Posterior cingulate gyrus (tissue), 11 donors: ENCODE measurements at places on chromosomes 6 and 20.

- DNase-seq: no peak
These were observed 24.1 kb upstream of the SRF start for GRCh38 chr6:43146709-43147688.

DNA sequence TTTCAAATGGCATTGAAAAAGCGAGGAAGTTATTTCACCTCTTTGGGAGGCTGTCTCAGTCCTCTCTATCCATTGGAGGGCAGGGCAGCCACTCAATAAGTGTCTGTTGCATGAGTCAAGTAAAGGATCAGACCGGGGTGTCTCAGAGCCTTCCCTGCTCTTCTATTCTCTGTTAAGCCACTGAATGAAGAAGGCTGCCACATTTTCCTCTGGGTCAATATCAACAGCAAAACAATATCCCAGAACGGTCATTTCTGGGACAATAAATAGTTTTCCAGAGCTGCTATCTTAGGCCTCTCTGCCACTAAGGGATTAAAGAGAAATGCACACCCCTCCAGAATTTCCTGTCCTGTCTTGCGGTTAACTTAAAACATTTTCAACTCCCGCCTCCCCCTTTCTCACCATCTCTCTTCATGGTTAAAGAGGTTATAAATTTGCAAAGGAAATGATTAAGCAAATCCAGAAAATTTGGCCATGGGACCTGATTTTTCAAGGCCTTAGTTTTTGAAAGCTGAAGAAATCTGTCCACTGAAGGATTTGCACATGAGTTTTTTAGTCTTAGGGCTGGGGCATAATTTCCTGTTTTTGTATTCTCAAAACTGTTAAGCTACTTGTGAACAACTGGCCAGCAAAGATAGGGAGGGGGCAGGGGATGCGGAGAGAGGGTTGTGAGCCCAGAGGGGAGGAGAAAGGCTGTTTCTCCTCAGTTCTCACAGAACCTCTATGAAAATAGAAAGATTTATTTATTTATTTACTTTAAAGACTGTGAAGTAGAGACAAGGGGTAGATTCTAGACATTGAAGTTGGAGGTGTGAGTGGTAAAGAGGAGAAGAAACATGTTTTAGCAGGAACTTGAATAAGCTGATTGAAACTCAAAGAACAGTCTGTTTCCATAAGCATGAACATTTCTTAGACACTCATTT lies 135.7 kb downstream of the BCAS1 start:
- DNase-seq: no peak

DNA sequence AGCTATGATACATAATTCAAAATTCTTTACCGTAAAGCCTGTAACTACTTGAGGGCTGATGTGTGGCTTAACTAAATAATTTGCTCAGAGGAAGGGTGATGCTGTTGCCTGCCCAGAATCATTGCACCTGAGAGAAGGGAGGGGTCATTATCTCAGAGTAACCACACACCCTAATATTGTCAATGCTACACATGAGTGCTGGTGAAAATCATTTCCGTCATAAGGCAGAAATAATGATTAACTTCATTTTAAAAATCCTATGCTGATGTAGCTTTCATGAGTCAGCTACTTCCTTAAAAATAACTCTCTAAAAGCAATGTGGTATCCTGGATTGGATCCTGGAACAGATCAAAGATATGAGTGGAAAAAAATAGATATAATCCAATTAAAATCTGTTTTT lies 146.4 kb upstream of the FAM83B start:
- DNase-seq: no peak

- no peak for DNase-seq
These were observed 33.8 kb upstream of the PLCB4 start for GRCh38 chr20:9035126-9035525.

- DNase-seq: no peak
These were observed 278.7 kb upstream of the RNF217 start for GRCh38 chr6:124683507-124683906.

GRCh38 chr20:32792316-32792715 lies 27.4 kb upstream of the MAPRE1 start:
- no peak for DNase-seq
